ENCODE measurements at places on chromosomes 3 and 15. TPM values are rescaled to one million over a fixed set of nuclear protein-coding genes. Genes with fewer than 3 reads are reported as not detected.

The TMEM89 gene
- not detected for polyA plus RNA-seq

The BOC gene
- 9.5 TPM for polyA plus RNA-seq

The ZNF770 gene
- polyA plus RNA-seq, result 4.8 TPM

The KLHL6 gene
- 0.27 TPM for polyA plus RNA-seq

The SENP2 gene
- polyA plus RNA-seq, result 5.7 TPM

The NR2E3 gene
- polyA plus RNA-seq, result 0.80 TPM

The FBXL22 gene
- polyA plus RNA-seq, result 0.94 TPM

The ANKRD28 gene
- 10.7 TPM for polyA plus RNA-seq

The HYAL1 gene
- 11.7 TPM for polyA plus RNA-seq

The CCNB2 gene
- polyA plus RNA-seq, result 0.23 TPM

The SPRED1 gene
- 3.7 TPM for polyA plus RNA-seq

The SUSD5 gene
- 0.54 TPM for polyA plus RNA-seq

The RAD51 gene
- polyA plus RNA-seq, result 0.42 TPM

The ACAD11 gene
- 12.9 TPM for polyA plus RNA-seq

The CLDN16 gene
- polyA plus RNA-seq, result 0.09 TPM

The SCAPER gene
- 11.8 TPM for polyA plus RNA-seq

The GAP43 gene
- 2.2 TPM for polyA plus RNA-seq

The CCDC191 gene
- polyA plus RNA-seq, result 8.7 TPM

The NOX5 gene
- polyA plus RNA-seq, result 0.26 TPM

The SOX14 gene
- not detected for polyA plus RNA-seq

The PRTG gene
- 0.07 TPM for polyA plus RNA-seq

The SPTBN5 gene
- polyA plus RNA-seq, result 9.5 TPM

The ATP11B gene
- polyA plus RNA-seq, result 7.8 TPM

The WNT5A gene
- 1.3 TPM for polyA plus RNA-seq

The PML gene
- polyA plus RNA-seq, result 19.1 TPM

The IL17RE gene
- polyA plus RNA-seq, result 15.6 TPM

The HEG1 gene
- polyA plus RNA-seq, result 11.3 TPM

The FANCD2 gene
- 2.1 TPM for polyA plus RNA-seq

The PSMD6 gene
- 106 TPM for polyA plus RNA-seq

The STAC gene
- polyA plus RNA-seq, result 0.19 TPM

The MYEF2 gene
- polyA plus RNA-seq, result 28.0 TPM

The CTXN2 gene
- 0.15 TPM for polyA plus RNA-seq

The MCF2L2 gene
- polyA plus RNA-seq, result 1.8 TPM

The SERPINI2 gene
- 242 TPM for polyA plus RNA-seq

The MEX3B gene
- 0.47 TPM for polyA plus RNA-seq

The SIDT1 gene
- 0.42 TPM for polyA plus RNA-seq

The PIERCE2 gene
- 4.5 TPM for polyA plus RNA-seq

The MKRN2OS gene
- polyA plus RNA-seq, result 3.2 TPM

The GOLGA8T gene
- 0.53 TPM for polyA plus RNA-seq

The DYNLT2B gene
- 7.9 TPM for polyA plus RNA-seq

The ANKDD1A gene
- 4.6 TPM for polyA plus RNA-seq

The TEX55 gene
- not detected for polyA plus RNA-seq

The CD86 gene
- polyA plus RNA-seq, result 0.38 TPM

The CCR8 gene
- not detected for polyA plus RNA-seq

The USP13 gene
- polyA plus RNA-seq, result 2.3 TPM

All from pancreas (tissue), 10 donors.